ENCODE measurements at places on chromosomes 6 and 20. TPM values are rescaled to one million over a fixed set of nuclear protein-coding genes. Genes with fewer than 3 reads are reported as not detected.

Gene CLDN20
- not detected for total RNA-seq

Gene ABHD16B
- total RNA-seq, result not detected

Gene SCUBE3
- total RNA-seq, result 0.76 TPM

Gene BPIFA1
- not detected for total RNA-seq

Gene WASF1
- total RNA-seq, result 9.5 TPM

Gene ZNF311
- 0.13 TPM for total RNA-seq

Gene CGA
- not detected for total RNA-seq

Gene HLA-DMA
- 1.2 TPM for total RNA-seq

Gene CRYBG1
- total RNA-seq, result 7.6 TPM

Gene SPATA25
- total RNA-seq, result 0.51 TPM

Gene NKAPL
- total RNA-seq, result under 0.01 TPM

Gene CSNK2B
- total RNA-seq, result 99.5 TPM

Gene ELOVL5
- 76.3 TPM for total RNA-seq

Gene RPP40
- 14.3 TPM for total RNA-seq

Gene CD109
- 9.2 TPM for total RNA-seq

Gene PTCRA
- total RNA-seq, result not detected

Gene NUS1
- total RNA-seq, result 11.6 TPM

Gene TRIM40
- total RNA-seq, result not detected

Gene ESF1
- total RNA-seq, result 4.5 TPM

Gene PLA2G7
- total RNA-seq, result under 0.01 TPM

Gene BPIFB4
- not detected for total RNA-seq

Gene HSPA1L
- 1.4 TPM for total RNA-seq

Gene EDN1
- total RNA-seq, result 63.0 TPM

Gene HLA-DMB
- 0.25 TPM for total RNA-seq

Gene CFAP61
- not detected for total RNA-seq

Gene LY86
- total RNA-seq, result not detected

Gene LY6G6D
- not detected for total RNA-seq

Gene XKR7
- total RNA-seq, result not detected

Gene PIGT
- total RNA-seq, result 16.4 TPM

Gene TPBG
- 5.9 TPM for total RNA-seq

Gene MUC21
- total RNA-seq, result not detected

Gene NRN1
- total RNA-seq, result 28.1 TPM

Gene SPTLC3
- 0.63 TPM for total RNA-seq

Gene OPN5
- total RNA-seq, result not detected

Gene LHFPL5
- not detected for total RNA-seq

Gene DDX43
- 1.3 TPM for total RNA-seq

Gene TGM2
- total RNA-seq, result 408 TPM

Gene UBE2C
- 9.6 TPM for total RNA-seq

Gene TNFAIP3
- 4.9 TPM for total RNA-seq

Gene DLL1
- 2.6 TPM for total RNA-seq

Gene PPP1R3G
- 0.89 TPM for total RNA-seq

Gene TTBK1
- total RNA-seq, result not detected

Gene GGTLC1
- not detected for total RNA-seq

Gene HTR1B
- total RNA-seq, result 2.1 TPM

Gene CPXM1
- total RNA-seq, result 0.13 TPM

Gene COL10A1
- not detected for total RNA-seq

Gene COL11A2
- total RNA-seq, result under 0.01 TPM

Gene RBPJL
- not detected for total RNA-seq

Gene IL17A
- total RNA-seq, result not detected

Gene THBS2
- 0.51 TPM for total RNA-seq

Gene PTK6
- total RNA-seq, result under 0.01 TPM

Gene BMP5
- total RNA-seq, result not detected

Gene AVP
- total RNA-seq, result not detected

Gene MLN
- not detected for total RNA-seq

Gene FOXA2
- not detected for total RNA-seq

Gene CTAGE9
- total RNA-seq, result not detected
